ENCODE measurements at places on chromosomes 2 and 18.

GRCh38 chr2:98504381-98505109 lies 59.9 kb downstream of the INPP4A start:
- DNase-seq = no peak

DNA sequence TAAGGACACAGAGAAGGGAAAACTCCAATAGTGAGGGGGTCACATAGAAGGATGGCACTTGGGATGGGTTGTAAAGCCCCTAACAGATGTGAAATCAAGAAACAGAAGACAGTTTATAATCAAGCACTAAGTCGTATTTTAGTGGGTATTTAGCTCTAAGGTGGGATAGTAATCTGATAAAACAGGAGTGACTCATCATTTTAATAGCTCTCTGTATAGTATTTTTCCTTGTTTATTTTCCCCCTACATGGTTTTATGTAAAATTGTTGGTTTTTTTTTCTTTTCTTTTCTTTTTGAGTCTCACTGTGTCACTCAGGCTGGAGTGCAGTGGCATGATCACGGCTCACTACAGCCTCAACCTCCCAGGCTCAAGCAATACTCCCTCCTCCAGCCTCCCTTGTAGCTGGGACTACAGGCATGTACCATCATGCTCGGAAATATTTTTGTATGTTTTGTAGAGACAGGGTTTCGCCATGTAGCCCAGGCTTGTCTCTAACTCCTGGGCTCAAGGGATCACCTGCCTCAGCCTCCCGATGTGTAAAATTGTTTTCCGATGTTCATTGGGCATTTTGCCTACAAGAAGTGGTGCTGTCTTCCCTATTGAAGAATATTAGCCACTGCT lies 142.6 kb upstream of the SERPINE2 start:
- DNase-seq = no peak

- peak; percentile 81 for DNase-seq
Observed at GRCh38 chr2:172308253-172308935, 119.0 kb upstream of the ITGA6 start.

DNA sequence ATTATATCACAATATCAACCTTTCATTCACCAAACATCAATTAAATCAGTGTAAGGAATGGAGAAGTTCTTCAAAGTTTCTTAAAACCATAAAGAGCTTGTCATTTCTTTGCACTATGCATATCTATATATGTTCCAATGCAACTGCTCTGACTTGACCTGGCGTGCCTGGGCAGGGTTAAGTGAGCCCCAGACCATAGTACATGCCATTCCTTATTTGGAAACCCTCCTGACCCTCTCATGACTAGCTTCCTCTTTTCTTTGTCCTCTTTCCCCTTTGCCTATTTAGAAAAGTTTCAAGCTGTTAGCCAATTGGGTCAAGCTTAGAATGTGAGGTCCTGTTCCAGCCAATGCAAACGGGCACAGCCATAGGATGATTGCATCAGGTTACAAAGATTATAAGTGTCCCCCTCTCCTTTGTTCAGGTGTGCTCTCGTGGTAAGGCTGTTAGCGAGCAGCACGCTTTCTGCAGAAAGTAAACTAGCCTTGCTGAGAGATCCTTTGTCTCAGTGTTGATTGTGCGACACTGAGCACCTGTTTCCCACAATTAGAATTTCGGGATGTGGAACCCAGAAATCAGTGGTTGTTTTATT lies 78.2 kb upstream of the UXS1 start:
- no peak for DNase-seq

DNA sequence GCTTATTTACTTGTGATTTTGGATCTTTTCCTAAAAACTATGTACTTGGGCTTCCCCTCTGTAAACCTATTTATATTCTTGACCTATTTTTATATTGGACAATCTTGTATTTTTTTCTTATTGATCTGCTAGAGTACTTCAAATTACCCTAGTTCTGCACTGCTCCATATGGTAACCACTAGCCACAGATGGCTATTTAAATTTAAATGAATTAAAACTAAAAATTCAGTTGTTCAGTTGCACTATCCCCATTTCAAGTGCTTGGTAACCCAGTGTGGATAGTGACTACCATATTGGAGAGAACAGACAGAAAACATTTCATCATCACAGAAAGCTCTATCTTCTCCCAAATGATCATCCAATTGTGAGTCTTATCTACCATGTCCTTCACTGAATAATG lies 74.3 kb downstream of the PDK1 start:
- DNase-seq = no peak

GRCh38 chr2:63497576-63497975 lies 90.7 kb downstream of the WDPCP start:
- no peak for DNase-seq
